Activated CD4-positive, alpha-beta memory T cell treated with anti-CD3 and anti-CD28 coated beads, Interleukin-2, amount 10 ng/mL, durations not matched to agents 7 days and 5 days (primary cell): ENCODE measurements at places on chromosomes 7 and 10.

DNA sequence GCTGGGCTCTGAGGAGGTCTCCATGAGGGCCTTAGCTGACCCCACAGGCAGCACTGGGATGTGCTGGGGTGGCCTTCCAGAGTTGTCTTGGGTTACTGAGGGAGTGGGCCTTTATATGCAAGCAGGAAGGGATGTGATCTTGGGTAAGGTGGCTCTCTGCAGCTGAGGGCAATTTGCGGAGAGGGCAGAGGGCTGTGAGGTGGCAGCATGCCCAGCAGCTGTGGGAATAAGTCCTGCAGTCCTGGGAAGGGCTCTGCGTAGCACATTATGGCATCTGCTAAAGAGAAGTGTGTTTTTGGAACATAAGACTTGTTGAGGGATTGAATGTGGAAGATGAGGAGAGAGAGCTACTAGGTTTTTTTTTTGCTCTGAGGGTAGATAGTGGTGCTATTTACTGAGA is 99.6 kb upstream of the KMT2E start:
- DNase-seq: no peak

- no peak for DNase-seq
These were observed 74.2 kb downstream of the JAZF1 start for GRCh38 chr7:28106321-28106829.

GRCh38 chr7:157054927-157055326 is 44.5 kb upstream of the MNX1 start:
- no peak for DNase-seq

- no peak for DNase-seq
These were observed 17.5 kb downstream of the TUBAL3 start for GRCh38 chr10:5387169-5387568.

DNA sequence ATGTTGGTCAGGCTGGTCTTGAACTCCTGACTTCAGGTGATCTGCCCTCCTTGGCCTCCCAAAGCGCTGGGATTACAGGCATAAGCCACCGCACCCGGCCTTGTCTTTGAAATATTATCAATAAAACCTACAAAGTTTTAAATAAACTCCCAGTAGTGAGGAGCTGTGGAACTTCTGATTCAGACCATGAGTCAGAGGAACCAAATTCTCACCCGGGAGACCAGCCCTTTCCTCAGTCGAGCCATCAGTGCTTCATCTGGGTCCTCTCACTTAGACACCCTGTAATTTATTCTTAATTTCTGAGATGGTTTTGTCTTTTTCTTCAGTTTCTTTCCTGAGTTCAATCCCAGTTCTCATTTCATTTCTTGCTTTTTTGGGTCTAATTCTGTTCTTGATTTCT is 68.6 kb downstream of the DYNC2I1 start:
- DNase-seq: no peak

GRCh38 chr10:33535866-33536265 is 201.4 kb upstream of the NRP1 start:
- no peak for DNase-seq

GRCh38 chr10:61835069-61835945 is 66.2 kb upstream of the ARID5B start:
- no peak for DNase-seq

DNA sequence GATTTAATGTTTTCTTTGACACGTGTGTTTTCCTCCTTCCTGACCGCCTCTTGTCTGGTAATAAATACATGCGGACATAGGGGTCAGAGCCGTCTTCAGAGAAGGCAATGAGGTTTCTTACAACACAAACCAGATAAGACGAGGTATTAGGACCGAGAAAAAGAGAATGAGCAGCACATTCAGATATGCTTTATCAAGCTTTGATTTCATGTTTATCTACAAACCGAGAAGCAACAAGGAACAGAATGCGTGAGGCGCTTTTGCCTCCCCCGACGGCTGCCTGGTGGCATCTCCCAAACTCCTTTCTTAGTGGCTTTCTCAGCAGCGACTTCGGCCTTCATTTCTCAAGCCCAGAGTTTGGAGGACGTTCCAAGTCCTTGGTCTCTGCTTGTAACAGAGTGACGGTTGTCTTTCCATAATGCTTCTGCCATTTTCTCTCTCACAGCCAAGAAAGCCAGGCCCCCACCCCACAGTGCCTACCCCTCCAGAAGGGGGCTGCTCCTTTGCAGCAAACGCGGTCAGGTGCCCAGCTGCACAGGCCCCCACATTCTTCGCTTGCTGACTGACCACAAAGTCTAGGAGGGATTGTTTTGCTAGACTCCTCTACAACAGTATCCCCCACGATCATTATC is 32.6 kb upstream of the NCAPG2 start:
- DNase-seq: no peak

DNA sequence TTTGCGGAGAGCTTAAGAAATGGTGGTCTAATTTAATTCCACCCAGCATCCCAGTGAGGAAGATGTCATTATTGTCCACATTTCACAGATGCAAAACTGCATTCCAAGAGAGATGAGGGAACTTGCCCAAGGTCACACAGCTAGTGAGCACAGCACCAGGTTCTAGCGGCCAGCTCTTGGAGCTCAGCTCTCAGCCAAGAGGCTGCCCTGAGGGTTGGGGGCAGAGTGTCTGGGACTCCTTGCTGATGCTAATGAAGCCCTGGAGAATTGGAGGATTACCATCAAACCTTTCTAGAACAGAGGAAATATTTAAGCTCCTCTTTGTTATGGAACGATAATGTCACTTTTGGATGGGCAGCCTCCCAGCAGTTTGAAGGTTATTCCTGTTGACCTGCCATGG is 48.0 kb downstream of the PLPP4 start:
- DNase-seq: no peak

GRCh38 chr10:76543655-76544054 is 1094.0 kb downstream of the KCNMA1 start:
- no peak for DNase-seq

GRCh38 chr10:18082381-18082780 is 57.8 kb upstream of the CACNB2 start:
- no peak for DNase-seq
